ENCODE measurements at places on chromosomes 2 and 18.

GRCh38 chr2:16626497-16626896 lies 39.1 kb downstream of the CYRIA start:
- DNase-seq: no peak

GRCh38 chr2:136255648-136256461 lies 137.9 kb upstream of the CXCR4 start:
- peak; percentile 14 for DNase-seq

DNA sequence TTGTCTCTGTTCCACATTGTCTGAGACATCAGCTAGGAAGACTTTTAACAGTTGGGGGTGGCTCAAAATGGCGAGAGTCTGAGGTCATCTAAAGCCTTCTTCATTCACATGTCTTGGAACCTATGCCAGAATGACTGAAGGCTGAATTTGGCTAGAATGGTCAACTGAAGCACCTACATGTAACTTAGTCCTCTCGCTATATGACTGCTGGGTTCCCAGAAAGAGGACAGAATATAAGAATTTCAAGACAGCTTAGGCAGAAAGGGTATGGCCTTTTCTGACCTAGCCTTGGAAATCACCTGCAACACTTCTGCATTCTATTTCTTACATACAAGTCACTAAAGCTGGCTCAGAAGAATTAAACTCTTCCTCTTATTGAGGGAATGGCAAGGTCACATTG lies 75.6 kb upstream of the OTX1 start:
- no peak for DNase-seq

- DNase-seq: no peak
Observed at GRCh38 chr2:64230540-64230939, 86.3 kb upstream of the PELI1 start.

DNA sequence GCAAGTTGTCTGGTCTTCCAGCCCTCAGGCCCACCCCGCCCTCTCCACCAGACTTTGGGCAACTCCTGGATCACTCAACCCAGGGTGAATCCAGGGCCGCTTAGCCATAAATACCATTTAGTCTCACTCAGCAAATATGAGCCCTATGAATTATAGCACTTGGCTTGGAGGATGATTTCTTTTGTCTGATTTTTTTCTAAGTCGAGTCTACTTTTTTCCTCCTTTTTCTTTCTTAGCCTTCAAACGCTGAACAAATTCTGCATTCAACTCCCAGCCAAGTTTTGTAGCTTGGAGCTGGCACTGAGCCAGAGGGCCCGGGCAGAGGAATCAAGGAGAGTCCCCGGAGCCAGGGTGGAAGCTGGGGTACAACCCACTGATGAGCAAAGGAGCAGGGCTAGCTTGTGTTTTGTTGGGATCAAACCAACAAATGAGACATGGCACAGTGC lies 48.7 kb downstream of the SERTAD2 start:
- DNase-seq: no peak

DNA sequence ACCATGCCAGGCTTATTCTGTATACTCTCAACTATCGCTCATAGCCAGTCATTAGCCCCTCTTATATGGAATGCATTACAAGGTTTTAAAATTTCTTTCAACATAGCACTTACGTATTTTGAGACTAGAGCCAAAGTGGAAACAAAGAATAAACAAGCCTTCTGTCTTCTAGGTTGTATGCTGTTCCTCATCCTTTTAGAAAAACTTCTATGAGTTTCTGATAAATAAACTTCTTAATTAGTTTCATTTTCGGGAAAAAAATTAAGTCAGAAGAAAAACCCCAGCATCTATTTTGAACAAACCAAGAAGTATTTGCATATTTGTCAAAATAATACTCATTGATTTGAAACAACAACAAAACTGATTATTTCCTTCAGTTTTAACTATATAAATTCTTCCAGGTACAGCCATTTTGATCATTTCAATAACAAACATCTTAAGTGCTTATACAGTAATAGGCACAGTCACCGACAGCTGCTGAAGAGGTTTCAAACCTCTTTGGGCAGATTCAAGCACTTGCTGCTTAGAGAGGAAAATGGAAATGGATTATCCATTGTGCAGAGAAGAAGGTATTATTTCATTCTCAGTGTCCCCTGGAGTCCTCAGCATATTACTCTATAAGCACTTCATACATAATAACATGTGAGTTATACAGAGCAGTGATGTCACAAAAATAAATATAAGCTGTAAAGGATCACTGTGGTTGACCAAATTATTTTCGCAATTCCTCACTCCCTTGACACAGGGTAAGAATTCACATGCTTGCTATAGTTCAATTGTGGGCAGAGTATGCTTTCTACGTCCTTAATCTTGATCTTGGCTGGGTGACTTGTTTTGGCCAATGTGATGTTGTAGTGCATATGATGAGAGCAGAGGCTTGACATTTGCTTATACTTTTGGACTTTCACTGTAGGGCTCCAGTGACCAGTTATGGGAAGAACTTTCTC lies 833.8 kb downstream of the TRIB2 start:
- no peak for DNase-seq

DNA sequence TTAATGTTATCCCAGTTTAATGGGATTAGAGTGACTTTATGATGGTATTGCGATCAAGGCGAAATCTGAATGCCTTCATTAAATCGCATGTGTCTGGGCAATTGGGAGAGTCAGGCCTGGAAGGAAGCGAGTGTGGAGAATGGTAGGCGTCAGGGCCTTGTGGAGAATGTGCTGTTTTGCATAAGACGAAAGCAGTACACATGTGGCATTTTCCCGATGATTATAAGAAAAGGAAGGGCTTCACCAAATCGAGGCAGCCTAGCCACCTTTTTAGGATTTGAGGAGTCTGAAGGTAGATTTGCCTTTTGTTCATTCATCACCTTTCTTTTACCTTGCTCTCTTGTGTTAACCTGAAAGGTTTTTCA lies 1.0 kb downstream of the ZNF532 start:
- no peak for DNase-seq
